ENCODE measurements at places on chromosomes 6 and 20.

GRCh38 chr6:47810885-47811284 lies 29.1 kb downstream of the OPN5 start:
- DNase-seq: no peak

- no peak for DNase-seq
Observed at GRCh38 chr6:36402481-36402880, 15.0 kb upstream of the ETV7 start.

DNA sequence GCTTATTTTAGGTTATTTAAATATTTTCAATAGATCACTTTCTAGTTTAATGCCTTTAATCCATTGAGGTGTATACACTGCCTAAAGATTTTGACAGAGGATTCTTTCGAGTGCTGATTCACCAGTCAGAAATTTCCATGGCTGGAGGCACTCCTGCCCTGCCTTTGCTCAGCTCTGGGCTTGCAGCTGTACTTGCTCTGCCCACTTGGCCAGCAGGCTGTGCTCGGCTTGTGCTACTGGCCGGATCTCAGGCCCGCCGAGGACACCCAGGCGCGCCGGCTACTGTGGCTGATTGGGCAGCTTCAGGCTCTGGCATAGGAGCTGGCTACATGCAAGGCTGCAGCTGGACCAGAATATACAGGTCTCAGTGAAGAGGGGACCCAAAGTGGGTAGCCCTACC lies 675.1 kb upstream of the MMS22L start:
- no peak for DNase-seq

- peak; percentile 14 for DNase-seq
Observed at GRCh38 chr6:132122871-132123270, 171.7 kb upstream of the CCN2 start.

DNA sequence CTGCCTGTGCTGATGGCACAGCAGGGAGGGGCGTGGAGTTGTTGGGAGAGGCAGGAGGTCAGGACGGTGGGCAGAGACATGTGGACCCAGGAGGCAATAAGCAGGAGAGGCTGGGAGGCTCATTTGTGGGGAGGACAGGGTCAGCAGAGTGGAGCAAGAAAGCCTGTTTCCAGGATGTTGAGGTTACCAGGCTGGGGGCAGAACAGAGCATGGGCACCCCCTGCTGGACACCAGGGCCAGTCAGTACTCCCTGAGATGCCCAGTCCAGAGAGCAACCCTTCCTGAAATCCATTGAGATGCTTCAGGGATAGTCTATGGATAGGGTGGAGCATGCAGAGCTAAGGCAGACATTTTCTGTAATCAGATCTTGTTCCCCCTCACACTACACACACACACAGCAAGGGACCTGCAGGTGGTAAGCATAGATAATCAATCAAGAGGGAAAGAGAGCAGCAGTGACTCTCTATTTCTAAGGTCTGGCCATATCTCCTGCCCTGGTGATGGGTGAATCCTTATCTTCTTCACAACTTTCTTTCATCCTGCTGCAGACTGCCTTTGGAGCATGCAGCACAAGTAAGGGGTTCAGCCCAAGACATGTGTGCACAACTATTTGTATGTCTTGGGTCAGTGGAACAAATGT lies 41.7 kb downstream of the MOCS1 start:
- DNase-seq: peak; percentile 72

DNA sequence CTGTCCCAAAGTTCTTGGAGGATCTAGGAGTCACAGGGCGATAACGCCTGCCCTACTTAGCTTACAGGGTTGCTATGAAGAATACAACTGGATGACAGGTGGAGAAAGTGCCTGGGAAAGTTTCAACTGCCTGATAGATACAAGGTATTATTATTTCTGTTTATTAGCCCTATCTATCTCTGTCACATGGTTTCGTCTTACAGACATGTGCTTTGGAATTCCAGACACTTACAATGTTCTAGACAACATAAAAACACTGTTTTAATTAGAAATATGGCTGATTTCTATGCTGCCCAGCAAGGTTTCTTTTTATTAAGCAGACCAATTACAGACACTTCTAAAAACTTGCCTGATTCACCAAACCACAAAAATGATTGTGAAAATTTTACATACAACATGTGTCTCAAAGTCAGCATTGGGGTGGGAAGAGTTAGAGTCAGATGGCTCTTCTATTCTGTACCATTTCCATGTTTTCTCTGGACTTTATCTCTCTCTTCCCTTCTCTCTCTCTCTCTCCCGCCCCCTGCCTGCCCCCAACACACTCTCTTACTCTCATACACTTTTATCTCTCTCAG lies 50.0 kb downstream of the GJA10 start:
- DNase-seq: no peak

DNA sequence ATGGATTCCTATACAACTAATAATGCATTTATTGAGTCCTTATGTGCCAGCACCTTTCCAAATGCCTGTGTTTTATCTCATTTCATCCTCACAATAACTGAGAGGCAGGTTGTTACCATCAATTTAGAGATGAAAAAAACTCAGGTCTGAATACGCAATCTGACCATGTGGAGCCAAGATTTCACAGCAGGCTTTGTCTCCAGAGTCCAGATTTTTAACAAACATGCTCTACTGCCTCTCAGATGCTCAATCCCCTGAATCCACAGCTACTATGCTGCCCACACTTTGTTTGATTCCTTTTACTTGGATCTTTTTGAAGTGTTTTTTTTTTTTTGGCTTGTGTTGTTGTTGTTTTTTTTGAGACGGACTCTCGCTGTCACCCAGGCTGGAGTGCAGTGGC lies 46.8 kb downstream of the B4GALT5 start:
- no peak for DNase-seq

All from HEK293T (cell line).